B cell (primary cell): ENCODE measurements at places on chromosomes 5 and 9.
A peak's percentile ranks its signal among the peaks of the same experiment; 100 is the strongest.

DNA sequence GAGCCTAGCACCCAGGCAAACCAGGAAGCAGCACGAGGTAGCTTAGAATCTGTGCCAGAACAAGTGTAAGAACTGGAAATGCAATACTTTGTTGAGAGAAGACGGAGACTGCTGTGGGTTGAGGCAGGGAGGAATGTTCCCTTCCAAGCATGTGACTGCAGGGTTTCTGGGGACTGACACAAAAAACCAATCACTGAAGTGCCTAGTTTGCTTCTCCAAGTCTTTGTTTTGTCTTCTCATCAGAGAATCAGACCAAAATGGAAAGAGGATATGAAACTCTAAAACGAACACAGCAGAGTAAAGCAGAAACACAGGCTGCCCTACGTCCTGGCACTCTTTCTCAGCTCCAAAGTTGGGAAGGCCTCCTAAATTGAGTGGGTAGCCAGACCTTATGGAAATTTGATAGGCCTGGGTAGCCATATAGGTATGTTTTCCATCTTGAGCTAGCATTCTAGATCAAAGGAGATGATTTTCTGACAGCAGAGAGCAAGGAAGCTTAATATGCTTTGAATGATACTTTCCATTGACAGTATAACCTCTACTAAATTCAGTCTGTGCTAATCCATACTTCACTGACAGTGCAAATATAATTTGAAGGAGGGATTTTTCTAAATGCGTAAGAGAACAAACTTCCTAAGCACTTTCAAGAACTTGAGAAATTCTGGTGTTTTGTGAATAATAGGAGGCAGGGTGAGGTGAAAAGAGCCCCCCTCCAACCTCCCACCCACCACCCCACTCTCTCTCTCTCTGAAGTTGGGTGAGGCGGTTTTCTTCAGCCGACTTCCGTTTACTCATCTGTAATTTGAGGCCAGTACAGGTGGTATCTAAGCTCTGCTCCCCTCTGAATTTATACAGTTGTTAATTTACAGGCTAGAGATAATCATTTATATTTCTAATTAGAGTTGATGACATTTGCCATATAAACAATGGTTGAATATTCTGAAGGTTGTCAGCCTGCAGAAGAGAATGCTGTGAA lies 5.5 kb downstream of the ADRB2 start:
- DNase-seq, result peak; percentile 78

DNA sequence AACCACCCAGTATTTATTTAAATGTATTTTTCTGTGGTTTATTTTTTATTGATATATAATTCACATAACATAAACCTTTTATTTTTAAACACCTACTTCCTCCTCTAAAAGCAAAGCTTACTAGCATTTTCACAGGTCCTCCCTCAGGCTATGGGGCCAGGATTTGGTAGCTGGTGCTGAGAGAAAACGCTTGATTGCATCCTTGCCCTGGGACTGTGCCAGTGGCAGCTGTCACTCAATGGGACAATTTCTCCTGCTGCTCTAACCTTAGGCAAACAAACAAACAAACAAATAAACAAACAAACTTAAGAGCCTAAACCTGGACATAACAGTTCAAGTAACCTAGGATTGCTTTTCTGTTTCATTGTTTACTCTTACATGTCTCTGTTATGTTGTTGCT lies 102.7 kb downstream of the FOCAD start:
- DNase-seq, result no peak

DNA sequence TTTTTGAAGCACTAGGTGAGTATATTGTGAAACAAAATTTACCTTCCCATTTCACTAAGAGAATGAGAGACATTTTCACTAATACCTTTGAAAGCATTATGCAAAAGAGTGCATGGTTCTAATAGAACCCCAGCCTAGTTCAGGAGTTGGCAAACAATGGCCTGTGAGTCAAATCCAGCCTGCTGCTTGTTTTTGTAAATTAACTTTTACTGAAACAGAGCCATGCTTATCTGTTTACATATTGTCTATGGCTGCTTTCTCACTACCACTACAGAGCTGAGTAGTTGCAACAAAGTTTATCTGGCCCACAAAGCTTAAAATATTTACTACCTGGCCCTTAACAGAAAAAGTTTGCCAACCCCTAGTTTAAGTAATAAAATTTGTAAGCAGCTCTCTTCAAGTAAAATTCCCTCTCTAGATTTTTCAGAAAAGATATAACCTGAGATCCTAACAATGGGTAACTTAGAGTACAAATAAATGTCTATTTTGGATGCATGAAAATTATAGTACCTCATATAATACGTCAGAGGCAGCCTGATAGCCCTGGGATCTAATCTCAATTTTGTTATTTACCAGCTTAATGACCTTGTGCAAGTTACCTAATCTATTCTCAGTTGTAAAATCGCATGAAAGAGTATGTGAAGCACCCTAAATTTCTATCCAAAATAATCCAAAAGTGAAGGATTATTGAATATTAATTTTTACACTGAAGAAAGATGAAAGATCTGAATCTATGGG lies 50.7 kb upstream of the ARL15 start:
- DNase-seq, result no peak

- DNase-seq, result no peak
These were observed 268.8 kb downstream of the MLLT3 start for GRCh38 chr9:20353524-20353923.

GRCh38 chr5:109063223-109063622 lies 315.5 kb downstream of the FER start:
- no peak for DNase-seq

DNA sequence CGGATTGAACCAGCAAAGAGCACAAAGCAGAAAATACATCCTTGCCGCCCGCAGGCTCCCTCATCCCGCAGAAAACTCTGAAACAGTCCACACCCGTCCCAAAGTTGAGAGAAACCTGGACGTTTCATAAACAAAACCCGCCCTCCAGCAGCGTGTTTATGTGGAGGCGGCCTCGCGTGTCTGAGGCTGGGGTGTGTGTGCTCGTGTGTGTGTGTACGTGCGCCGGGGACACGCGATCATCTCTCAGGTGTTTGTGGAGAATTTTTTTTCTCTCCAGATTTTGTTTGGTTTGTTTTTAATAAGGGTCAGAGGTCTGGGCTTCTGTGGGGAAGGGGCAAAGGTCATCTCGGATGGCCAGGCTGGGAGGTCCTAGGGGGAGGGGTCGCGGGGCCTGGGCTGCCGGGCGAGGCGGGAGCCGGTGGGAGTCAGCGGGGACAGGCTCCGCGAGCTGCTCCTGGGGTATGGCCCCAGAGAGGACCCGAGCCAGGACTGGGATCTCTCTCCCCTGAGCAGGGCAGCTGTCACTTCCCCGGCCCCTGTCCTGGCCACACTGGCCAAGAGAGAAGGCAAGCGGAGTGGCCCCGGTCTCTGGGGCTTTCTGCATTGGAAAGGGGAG lies 206.4 kb downstream of the C9orf50 start:
- peak; percentile 76 for DNase-seq

DNA sequence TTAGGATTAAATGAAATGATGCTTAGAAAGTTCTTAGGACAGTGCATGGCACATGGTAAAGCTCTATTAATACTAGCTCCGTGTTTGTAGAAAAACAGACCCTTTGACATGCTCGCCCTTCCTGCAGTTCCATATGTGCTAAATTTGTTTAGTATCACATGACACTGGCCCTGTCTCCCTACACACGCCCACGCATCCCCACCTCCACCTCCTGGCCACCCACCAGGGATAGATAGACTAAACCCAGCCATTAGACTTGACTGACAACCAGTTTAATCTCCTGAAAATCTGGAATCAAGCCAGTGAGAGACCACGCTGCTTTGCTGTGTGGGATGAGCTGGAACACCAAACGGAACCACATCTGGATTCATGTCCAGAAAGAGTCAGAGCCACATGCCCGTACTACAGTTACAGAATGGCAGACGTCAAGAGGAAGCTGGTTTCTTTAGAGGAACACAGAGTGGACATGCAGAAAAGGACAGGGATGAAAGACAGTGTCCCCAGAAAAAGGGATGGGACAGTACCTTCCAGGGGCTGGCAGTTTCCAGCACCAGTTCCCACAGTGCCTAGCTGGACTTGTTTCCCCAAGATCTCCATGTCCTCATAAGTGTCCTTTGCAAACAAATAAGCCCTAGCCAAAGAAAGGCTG lies 186.1 kb downstream of the PDZD2 start:
- DNase-seq, result no peak

- DNase-seq, result peak; percentile 47
These were observed 60.9 kb downstream of the CXXC5 start for GRCh38 chr5:139708877-139709581.

DNA sequence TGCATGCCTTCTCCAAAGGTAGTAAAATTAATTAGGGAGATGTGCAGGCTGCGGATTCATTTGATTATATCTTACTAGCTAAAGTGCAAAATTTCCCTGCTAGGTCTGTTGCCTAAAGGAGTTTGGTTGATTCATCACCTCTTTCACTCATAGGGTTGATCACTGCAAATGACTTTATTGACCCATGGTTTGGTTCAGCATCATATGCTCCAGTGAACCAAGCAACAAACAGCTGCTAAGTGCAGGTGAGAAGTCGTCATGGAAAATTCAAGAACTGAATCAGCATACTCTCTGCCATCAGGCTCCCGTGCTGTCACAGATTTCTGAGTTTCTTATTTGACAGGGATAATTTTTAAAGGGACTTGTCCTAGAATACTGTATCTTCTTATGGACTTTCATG lies 571.8 kb upstream of the CDH18 start:
- no peak for DNase-seq

GRCh38 chr5:80998590-80998979 lies 38.4 kb downstream of the RASGRF2 start:
- DNase-seq, result no peak

DNA sequence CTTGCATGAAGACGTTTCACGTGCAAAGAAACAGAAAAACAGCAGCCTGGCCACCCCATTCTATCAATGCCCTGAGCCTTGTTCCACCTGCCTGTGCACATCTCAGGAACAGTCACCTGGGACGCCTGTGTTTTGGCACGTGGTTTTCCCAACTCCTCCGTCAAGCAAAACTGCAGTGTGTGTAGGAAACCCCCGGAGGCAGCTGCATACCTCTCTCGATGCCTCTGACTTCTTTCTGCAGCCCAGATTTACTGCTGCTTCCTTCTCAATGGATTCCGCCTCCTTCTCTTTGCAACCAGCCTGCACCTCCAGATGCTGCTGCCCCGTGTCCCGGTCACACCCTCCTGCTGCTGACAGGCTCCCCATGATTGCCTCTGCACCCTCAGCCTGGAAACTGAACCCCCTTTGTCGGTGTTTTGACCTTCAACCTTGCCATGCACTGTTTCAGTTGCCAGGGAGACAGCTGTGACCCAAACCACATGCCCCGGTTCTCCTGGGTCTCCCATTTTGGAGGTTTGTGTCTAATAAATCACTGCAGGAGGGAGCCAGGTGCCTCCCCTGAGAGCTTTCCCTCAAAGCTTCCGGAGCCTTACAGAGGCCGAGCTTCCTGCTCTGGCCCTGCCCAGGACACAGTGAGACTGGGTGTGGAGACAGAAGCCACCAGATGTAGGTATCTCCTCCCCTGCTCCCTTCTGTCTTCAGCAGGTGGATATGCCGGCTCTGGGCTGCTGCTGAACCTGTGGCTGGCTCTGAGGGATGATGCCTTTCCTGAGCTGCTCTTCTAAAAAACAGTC lies 395.5 kb upstream of the IRX1 start:
- no peak for DNase-seq

GRCh38 chr5:14593326-14594021 lies 11.9 kb downstream of the OTULINL start:
- DNase-seq, result no peak

DNA sequence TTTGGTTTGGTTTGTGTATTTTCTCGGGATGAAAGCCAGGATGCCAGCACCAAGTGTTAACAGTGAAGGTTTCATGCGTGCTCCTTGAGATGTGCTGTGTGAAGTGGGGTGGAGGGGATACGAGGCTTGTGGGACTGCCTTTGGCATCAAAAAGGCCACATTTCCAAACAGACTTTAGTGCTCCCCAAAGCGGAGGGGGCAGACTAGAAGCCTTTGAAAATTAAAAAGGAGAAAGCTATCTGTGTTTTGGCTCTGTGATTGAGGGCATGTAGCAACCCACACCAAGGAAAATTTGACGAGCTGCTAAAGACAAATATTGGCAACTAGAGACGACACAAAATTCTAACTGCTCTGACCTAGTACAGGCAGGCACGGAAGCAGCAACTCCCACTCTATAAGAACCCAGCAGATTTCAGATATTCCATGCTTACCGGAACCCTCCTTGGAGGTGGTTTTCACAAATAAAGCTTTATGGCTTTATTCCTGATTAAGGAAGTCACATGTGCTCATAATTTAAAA lies 154.5 kb downstream of the ARSB start:
- no peak for DNase-seq

GRCh38 chr9:124551472-124552272 lies 44.5 kb upstream of the NR5A1 start:
- DNase-seq, result no peak

DNA sequence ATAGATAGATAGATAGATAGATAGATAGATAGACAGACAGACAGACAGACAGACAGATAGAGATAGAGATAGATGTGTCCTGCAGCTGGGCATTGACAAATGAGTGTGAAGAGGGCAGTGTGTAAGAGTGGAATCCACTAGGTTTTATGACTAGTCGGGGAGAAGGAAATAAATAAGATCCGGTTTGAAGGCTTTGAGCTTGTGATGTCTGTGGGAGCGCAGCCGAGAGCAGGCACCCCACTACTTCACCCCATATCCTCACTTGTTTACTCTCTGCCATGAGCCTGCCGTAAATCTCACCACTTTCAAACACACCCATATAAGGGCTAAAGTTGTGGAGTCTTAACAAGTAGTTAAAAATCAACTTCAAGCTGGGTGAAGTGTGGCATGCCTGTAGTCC lies 1.4 kb upstream of the SUSD1 start:
- DNase-seq, result peak; percentile 16

DNA sequence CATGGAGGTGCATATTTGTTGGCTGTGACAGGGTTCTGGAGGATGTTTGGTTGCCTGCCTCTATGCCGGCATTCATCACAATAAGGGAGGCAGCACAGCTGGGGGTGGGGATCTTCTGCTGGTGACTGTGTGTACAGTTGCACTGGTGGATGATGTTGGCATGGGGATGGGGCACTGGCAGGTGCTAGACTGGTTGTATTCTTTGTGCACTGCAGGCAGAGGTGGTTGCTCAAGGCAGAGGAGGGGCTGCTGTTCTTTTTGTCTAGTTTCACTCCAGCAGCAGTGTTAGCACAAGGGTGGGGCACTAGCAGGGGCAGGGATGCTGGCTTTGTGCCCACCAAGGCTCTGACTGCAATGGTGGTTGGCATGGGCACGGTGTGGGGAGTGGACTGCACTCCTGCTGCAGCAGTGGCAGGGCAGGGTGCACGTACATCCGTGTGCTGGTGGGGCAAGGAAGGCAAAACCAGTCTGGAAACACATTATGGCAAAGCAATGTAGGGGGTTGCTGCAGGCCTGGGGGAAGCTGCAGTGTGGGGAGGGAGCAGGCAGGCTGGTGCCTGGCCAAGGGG lies 69.3 kb downstream of the ISOC1 start:
- DNase-seq, result no peak

- DNase-seq, result no peak
These were observed 214.4 kb upstream of the MVB12B start for GRCh38 chr9:126112135-126112720.

GRCh38 chr9:114363424-114363823 lies 24.4 kb downstream of the AKNA start:
- no peak for DNase-seq

GRCh38 chr5:66012271-66012670 lies 85.9 kb downstream of the ERBIN start:
- DNase-seq, result no peak
